ENCODE measurements at places on chromosomes 5 and 9.
A peak's percentile ranks its signal among the peaks of the same experiment; 100 is the strongest.

DNA sequence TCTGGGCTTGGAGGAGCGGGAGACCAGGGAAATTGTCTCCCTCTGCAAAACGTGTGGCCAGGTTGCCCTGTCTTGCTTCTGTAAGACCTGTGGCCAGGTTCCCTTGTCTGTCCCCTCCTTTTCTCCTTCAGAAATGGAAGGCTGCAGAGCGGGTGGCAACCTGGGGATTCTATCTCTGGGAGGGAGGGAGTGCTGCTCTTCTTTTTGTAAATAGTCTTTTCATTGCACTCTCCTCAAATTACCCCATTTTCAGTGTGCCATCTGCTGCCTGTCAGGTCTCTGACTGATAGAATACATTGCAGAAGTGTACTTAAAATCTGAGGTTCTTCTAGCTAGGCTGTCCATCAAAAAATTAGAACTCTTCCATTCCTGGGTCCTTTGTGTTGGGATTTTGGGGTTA, 126.0 kb downstream of the GABRB2 start:
- DNase-seq = no peak

DNA sequence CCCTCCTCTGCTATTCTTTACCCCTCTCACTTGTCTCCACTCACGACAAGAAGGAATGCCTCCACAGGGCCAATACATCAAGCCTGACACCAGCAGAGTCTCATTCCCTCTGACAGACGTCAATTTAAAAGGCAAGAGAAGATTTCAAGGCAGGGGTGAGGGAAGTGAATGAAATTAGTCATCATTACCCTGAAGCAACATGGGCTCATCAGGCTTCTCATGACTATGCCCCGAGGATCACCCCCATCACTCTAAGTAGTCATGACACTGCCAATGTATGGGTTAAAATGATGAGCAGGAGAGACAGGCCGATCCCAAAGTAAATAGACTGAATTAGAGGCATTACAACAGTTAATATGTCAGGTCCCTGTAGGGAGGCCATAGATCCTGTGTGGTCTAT, 504.4 kb downstream of the TLE4 start:
- no peak for DNase-seq

DNA sequence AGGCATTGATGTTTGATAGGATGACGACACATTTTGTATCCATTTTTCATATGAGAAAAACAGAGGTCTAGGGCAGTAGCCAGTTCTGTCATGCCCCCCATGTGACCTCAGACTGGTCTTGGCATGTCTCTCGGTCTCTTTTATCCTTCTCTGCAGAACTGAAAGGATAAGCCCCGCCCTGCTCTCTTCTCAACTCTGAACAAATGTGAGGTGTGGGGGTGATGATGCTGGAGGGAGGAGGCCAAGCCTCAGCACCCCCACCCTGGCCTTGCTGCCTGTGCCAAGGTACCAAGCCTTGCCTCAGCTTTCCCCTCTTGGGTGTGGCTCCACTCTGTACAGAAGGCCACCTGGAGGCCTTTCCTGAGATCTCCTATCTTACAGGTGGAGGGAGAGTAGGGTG, 19.5 kb upstream of the CRB2 start:
- DNase-seq = no peak

DNA sequence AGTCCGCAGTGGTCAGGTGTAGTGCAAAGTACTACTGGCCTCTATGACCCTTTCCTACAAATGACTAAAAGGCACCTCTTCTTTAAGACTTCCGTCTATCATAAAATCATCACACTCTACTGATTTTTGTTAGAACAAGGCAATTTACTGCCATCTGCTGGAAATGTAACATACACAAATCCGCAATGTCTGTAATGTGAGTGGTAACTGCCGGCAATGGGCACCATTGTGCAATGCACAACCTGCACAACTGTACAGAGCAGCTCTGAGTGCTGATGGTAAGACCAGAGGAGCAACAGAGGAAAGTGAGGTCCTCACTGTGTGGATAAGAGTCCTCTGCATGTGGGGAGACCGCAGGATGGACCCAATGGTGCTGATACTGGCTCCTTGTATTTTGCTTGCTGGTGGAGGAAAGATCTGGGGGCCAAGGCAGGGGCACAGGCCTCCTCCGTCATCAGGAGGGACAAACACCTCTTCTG, 103.7 kb downstream of the ATPSCKMT start:
- DNase-seq = no peak

DNA sequence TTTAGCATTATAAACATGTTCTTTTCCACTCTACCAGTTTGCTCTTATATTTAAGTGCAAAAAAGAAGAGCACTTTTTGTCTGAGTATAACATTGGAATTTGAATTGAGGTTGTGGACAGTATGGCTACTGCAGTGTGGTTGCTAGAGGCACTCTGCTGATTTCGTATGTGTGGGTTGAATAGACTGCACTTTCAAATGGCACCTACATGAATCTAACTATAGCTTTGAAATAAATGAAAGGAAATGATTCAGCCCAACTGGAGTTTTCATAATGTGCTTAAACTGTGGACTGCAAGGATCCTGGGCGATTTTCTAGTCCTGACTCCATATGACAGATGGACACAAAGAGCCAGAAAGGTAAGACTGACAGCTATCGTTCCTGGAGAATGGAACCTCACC, 657.6 kb upstream of the RIOK2 start:
- no peak for DNase-seq

GRCh38 chr5:116562669-116563068, 12.0 kb downstream of the SEMA6A start:
- DNase-seq = no peak

DNA sequence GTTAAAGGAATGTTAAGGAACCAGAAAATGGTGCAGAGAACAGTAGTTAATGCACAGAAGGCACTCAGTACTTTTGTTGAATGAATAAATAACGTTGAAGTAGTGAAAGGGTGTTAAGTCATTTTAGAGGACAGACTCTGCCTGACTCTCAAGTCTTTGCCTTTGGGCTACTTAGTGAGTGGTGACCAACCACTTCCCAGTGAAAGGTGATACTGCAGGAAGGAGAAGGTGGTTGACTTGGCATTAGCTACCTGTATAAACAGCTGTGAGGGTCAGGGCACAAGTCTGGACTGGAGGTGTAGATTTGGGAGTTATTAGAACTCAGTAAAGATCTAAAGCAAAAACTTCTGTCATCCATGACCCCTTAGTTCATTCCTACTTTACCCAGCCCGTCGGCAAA, 4.9 kb upstream of the SHB start:
- DNase-seq = no peak

- DNase-seq = no peak
Observed at GRCh38 chr5:179121667-179122111, 61.5 kb downstream of the ZNF354C start.

GRCh38 chr9:98960409-98960808, 16.7 kb downstream of the COL15A1 start:
- no peak for DNase-seq

- DNase-seq = peak; percentile 77
Observed at GRCh38 chr9:93096131-93096802, at the start of gene CARD19. TSS of gene CARD19 (plus strand) at chr9:93096217. CDS start at chr9:93096346, 129 bp downstream.

DNA sequence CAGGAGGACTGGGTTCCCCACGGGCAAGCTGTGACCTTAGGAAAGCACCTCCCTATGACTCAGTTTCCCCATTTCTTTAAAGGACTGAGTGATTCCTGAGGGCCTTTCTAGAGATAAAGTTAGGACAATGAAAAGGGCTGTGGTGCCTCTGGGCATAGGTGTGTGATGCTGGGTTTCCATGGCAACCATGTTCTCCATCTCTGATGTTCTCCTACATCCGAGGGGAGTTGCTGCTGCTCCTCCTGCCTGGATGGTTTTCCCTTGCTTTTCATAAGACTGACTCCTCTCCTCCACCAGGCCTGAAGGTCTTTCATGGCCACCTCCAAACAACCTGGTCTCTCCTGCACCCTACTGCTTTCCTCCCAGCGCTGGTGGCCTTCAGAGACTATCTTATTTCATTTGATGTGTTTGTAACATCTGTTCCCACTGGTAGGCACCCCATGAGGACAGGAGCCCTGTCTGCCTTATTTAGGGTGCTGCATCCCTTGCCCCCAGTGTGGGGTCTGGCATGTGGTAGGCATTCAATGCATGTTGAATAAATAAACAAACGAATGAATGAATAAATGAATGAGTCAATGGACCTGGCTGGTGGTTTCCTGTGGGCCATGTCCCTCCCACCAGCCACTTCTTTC, 112.2 kb upstream of the HAND1 start:
- DNase-seq = no peak

DNA sequence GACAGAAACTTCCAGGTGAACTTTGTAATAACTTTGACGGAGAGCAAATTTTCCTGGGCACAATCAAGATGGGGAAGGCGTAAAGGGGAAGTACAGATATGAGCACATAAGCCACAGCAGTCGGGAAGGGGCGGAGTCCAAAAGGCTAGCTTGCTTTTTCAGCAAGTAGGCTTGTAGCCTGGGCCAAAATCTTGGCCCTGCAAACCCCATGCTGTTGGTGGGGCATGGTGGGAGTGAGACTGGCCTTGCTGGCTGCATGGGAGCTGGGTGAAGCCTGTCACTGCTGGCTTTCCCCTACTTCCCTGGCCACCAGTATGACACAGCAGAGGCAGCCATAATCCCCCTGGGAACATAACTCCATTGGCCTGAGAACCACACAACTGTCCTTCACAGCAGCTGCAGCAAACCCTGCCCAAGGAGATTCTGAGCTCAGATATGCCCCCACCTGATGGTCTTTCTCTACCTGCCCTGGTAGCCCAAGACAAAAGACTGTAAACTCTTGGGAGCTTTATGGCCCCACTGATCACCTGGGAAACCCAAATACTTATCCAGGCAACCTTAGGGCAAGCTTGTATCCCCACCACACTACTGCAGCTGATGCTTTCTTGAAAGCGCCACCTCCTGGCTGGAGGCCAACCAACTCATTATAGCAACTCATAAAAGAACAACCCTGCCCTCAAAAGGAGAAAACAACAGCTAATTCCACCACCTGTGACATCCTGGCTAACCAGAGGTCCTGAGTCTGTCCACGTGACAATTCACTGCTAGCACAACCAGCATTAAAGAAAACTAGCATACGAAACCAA, 24.0 kb downstream of the DCTN4 start:
- no peak for DNase-seq

DNA sequence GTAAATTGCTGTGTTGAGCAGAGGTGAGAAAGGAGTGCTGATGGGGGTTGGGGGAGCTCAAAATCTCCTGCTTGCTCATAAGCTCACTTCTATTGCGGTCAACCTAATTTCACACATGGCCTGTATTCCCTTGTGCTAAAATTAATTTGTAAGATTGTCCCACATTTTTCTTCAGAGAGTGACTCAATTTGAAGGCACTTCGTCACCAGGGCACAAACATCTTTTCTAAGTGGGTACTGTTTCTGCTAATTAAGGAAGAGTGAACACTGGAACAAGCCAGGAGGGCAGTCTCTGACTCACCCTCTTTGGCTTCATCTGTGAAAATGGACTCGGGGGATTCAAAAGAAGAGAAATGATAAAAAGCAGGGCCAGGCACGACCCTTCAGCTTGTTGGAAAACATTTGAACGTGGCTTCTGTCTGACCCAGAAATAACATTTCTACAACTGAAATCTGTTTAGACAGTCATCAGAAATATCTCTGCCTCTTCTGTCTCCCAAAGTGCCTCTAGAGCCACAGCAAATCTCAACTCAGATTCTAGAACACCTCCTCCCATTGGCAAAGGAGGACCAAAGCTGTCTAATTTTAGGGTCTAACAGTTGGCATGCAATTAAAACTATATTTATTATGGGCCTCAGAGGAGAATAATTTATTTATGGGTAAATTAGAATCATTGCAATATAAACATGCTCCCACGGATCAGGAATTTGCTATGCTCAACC, 49.8 kb downstream of the FEM1C start:
- DNase-seq = no peak

DNA sequence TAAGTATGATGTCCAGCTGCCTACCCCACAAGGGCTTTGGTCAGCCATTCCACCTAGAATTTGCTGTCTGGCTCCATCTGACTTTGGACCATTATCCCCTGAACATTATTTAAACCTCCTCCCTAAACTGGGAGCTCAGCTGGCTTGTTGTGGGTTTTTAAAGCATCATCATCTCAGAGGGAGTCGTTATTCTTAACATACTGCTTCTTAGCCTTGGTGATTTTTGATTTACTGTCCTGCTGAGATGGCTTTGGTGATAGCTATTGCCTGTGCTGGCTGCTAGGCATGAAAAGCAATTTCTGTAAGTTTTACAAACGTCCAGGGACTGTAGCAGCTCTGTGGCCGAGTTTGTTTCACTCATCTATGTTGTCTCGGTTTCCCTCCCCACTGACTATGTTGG, 256.1 kb downstream of the NR3C1 start:
- DNase-seq = no peak

GRCh38 chr9:117771136-117771535, 66.9 kb downstream of the TLR4 start:
- no peak for DNase-seq

DNA sequence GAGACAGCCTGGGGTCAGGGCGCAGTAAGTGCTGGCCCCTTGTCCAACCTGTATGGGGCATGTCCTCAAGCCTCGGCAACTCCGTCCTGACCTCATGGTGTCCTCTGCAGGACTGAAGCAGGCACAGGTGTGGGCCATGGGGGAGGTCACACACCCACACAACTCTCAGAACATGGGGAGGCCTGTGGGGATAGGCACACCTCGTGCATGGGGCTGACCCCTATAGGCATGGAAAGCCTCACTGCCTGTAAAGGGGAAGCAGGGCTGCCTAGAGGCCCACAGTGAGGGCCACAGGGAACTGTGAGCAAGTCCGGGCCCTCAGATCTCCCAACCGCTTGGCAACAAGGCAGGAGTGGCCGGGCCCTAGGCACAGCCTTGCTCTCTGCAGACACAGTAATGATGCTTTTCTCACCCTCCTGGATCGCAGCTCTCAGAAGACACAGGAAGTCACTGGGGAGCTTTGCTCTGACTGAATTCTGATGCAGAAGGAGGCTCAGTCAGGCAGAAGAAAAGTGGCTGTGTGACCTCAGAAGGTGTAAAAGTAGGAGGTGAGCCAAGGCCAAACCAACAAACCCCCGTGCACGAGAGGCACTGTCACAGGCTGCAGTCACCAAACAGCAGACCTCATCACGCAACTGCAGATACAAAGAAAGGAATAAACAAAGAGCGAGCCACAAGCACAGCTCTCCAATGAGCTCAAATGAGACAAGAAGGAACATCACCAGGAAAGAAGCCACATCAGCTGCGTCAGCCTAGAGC, 5.4 kb downstream of the IPPK start:
- DNase-seq = no peak

- no peak for DNase-seq
Observed at GRCh38 chr5:128536254-128537220, 1.5 kb downstream of the FBN2 start.

DNA sequence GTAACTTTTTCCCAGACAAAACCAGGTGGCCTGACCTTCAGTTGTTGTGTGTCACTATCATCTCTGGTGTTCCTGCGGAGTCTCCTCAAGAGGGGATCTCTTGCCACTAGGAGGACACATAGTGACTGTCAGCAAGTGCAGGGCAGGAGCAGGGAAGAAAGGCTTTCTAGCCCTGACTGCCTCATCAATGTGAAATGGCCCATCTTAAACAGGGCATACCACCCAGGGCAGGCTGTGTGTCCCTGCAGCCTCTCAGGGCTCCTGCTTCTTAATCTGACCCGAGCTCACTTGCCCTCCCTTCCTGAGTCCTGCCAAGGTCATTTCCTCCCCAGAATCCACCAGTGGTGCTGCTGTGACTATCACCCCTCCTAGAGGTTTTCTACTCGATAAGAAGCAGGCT, 57.4 kb upstream of the SIMC1 start:
- peak; percentile 26 for DNase-seq

- peak; percentile 53 for DNase-seq
Observed at GRCh38 chr5:76422227-76422626, 19.1 kb downstream of the IQGAP2 start.

- DNase-seq = no peak
Observed at GRCh38 chr5:80865551-80865950, 94.6 kb upstream of the RASGRF2 start.

Measured in thyroid gland (tissue), 4 donors.